ENCODE measurements at places on chromosomes 5 and 9.

GRCh38 chr5:181149355-181149754 is 2.0 kb downstream of the OR2V2 start:
- no peak for DNase-seq

- no peak for DNase-seq
These were observed 33.7 kb upstream of the MACIR start for GRCh38 chr5:103224894-103225246.

DNA sequence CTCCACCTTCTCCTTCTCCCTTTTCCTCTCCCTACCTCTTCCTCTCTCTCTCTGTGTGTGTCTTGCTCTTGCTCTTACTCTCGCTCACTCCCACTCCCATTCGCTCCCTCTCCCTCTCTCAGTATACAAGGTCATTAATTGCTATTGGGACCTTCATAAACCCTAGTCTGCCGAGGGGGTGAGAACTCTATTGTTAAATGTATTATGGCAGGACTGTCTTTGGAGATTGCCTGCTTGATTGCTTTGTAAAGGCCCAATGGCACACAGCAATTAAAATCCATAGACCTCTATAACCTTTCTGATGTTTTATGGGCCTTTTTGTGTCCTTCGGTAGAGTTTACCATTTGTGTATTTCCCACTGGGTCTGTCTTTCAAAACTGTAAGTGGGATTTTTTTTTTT is 465.9 kb downstream of the ANXA1 start:
- no peak for DNase-seq

DNA sequence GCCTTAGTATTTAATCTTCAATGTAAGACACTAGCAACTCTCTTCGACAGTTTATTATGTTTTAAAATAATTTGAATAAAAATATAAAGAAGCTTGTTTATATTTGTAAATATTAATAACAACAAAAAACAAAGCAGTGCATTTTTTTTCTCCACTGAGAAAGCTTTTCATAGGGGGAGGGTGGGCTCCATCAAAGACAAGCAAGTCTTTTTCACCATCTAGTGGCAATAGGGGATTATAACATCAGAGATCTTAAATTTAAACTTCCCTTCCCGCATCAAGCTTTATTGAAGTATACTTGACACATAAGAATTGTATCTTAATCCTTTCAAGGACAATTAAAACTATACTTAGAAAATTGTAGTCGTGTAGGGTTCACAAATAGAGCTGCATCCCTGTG is 9.3 kb upstream of the OR13F1 start:
- DNase-seq: no peak

GRCh38 chr5:10601246-10602030 is 37.6 kb downstream of the ANKRD33B start:
- peak; percentile 97 for DNase-seq

GRCh38 chr5:77843570-77844372 is 67.6 kb upstream of the TBCA start:
- DNase-seq: no peak

- no peak for DNase-seq
These were observed 65.7 kb downstream of the SREK1 start for GRCh38 chr5:66209794-66210193.

DNA sequence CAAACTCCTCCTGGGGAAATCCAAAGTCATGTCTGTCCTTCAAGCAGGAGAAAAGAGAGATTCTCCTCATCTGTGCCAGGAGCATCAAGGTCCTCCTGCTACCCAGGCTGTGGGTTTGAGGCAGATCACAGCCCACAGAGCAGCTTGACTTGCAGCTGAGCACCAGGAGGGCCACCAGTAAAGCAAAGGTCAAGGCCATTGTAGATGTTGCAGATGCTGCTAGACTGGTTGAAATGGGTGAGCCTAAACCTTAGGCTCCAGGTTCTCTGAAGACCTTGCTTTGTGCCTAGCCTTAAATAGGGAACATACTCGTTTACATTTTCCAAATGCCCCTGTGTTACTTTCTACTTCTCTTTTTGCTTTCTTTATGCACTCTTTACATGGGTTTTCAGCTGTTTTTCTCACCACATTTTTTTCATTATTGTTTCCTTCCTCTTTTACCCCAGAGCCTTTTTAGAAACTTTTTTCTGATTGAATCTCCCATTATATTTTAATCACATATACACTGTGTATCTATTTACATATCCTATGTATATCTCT is at the start of gene IFNA2:
Gene IFNA2 (minus strand): TSS at position 268 of the 540 bp plus-strand sequence. CDS start 69 bp downstream, at position 199.
- no peak for DNase-seq

DNA sequence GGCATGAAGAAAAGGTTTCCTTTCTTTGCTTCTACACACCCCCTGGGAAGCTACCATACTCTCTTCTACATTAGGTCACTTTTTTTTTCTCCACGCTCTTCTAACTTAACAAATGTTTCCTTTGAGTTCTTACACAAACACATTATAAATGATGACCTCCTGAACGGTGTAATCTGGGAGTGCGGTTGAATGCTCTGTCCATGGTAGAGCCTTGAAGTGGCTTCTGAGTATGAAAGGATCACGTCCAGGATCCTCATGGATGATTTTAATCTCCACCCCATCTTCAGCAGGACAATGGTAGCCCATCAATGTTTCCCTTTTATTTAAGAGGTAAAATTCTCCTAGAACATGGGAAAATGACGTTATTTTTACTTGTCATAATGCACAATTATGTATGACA is 587.3 kb downstream of the SEMA5A start:
- DNase-seq: no peak

DNA sequence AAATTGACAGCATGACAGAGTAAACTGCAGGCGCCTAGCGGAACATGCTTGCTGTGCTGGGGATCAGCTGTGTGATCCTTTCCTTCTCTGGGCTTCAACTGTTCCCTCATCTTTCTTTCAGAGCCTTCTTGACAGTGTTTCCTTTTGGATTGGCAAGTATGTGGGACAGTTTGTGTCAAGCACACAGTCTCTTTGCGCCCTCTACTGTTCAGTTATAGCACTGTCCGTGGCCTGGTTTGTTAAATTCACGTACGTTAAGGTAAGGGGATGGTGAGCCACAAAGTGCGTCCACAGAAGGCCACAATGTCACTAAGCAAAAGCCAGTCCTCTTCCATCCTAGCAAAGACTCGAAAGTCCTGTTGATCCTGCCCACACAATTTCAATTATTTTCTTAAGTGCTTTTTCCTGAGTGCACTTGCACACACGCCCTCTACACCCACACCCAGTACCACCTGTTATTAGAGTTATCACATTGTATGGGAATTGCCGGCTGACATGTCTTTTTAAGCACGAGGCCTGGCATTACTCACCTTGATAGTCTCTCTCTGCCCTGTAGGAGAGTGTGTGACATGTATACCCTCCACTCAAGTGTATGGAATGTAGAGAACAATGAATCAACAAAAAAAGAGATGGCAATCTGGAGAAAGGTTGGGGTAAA is 22.5 kb upstream of the PTPN3 start:
- DNase-seq: peak; percentile 62

GRCh38 chr9:83132768-83133167 is 69.8 kb upstream of the RASEF start:
- no peak for DNase-seq

DNA sequence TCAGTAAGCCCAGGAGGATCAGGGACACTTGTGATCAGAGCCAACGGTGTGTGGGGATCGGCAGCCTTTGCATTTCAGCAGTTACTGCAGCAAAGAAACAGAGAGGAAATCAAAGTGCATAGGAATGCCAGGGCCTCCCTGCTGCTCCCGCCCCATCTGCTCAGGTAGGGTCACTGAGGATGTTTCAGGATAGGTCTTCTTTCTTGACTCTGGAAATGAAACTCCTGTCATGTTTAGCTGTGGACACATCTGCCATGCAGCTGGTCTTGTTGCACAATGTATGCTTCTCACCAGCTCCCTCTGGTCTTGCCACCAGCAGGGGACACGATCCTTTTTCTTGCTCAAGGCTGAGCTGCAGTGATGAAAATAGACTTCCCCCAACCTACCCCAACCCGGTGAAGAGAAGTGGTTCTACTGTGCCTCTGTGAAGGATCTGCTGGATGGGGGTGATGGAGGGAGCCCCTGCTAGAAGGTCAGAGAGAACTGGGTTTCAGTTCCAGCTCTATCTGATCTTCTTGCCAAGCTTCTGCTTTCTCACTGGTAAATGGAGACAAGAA is 185.2 kb upstream of the KLF4 start:
- no peak for DNase-seq

GRCh38 chr5:21649969-21650368 is 1203.2 kb downstream of the CDH12 start:
- no peak for DNase-seq

GRCh38 chr9:35682051-35682450 is 7.7 kb downstream of the TPM2 start:
- DNase-seq: no peak

DNA sequence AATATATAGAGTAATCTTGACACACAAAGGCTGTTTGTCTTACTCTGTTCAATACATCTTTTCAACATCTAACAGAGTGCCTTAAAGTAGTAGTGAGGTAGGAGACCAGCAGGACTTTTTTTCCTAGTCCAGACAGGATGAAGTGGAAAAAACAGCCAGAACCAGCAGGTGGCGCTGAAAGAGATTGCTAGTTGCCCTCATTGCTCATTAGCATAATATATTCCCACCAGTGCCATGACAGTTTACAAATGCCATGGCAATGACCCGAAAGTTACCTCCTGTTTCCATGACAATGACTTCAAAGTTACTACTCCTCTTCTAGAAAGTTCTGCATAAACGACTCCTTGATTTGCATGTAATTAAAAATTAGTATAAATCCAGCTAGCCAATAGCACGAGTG is 387.4 kb downstream of the ACTL7B start:
- peak; percentile 46 for DNase-seq

DNA sequence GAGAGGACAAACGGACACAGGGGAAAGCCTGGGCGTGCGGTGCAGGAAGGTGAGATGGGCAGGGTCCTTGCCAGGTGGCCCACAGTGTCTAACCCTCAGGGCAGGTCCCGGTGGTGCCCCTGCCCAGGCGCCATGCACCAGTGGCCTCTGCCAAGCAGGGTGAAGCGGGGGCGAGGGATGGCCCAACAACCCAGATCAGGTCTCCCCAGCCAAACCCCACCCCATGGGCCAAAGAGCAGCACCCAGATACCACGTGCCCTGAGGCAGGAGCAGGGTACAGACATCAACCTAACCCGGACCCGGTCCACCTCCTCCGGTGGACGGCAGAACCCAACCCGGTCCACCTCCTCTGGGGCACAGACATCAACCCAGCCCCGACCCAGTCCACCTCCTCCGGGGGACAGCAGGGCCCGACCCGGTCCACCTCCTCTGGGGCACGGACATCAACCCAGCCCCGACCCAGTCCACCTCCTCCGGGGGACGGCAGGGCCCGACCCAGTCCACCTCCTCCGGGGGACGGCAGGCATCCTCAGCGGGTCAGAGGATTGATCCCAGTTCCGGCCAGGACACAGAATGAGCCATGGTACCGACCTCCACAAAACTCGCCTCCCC is 12.8 kb downstream of the SLC12A7 start:
- DNase-seq: no peak

GRCh38 chr5:174532455-174533453 is 191.6 kb upstream of the MSX2 start:
- DNase-seq: peak; percentile 97

GRCh38 chr5:65190328-65191053 is 291.2 kb downstream of the ADAMTS6 start:
- no peak for DNase-seq

- no peak for DNase-seq
These were observed 688 bp downstream of the SNX24 start for GRCh38 chr5:122846051-122846550.

DNA sequence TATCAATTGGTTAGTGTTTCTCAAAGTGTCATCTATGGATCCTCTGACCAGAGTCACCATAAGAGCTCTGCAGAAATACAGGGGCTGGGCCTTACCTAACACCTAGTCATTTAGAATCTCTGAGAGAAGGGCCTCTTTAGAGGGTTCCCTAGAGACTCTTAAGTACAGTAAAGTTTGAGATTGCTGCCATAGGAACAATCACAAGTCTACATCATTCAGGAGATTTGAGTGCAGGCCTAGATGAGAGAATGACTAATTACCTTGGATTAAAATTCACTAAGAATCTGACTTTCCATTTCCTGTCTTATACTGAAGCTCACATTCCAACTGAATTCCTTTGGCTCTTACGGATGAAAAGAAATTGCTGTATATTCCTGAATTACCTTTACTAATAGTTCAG is 182.1 kb upstream of the PTGER4 start:
- no peak for DNase-seq

- no peak for DNase-seq
These were observed 94.3 kb downstream of the PAPPA start for GRCh38 chr9:116247791-116248374.

DNA sequence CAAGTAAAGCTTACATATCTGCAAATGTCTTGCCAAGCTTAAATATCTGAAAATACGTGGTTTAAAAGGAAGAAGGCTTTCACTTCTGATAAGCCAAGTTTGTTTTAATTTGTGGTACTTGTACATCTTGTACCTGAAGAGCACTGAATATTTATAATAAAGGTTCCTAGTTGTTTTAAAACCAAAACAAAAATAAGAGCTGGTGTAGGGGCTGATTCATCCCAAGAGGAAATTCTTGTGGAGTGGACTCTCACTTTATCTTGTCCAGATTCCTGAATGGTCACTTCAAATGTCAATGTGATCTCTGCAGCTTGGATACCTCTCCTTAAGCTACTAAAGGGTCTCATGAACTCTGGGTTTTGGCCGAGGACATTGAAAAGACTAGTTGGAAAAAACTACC is 29.5 kb downstream of the MAMDC2 start:
- no peak for DNase-seq

DNA sequence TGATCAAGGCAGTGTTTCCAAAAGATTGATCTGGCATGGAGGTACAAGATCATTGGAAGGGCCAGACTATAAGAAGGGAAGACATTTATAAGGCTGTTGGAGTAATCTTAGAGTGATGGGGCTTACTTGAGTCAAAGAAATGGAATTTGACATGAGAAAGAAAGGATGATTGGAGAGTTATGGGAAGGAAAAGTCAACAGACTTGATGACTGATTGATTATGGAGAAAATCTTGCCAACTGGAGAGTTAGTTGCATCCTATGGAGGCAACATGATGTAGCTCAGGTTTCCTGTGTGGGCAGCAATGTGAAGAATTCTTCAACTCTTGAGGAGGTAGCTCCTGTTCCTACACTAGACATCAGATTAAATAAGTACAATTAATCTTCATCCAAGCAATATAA is 10.9 kb upstream of the MAST4 start:
- no peak for DNase-seq

GRCh38 chr5:150710165-150710564 is 9.3 kb upstream of the RBM22 start:
- DNase-seq: no peak

DNA sequence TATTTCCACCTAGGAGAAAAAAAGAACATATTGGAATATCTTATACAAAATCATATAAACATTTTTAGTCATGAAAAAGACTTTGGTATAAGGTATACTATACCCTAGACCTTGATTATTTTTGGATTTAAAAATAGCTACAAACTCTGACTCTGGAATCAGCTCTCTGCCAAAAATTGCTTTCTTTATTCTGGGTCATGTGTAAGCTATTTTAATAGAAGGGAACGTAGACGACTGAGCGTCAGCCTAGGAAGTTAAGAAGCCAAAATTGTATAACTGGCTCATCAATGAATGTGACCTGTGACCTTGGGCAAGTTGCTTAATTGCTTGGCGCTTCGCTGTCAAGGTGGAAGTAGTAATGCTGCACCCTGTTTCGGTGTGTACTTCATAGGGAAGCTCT is 157.1 kb downstream of the PARP8 start:
- no peak for DNase-seq

Data from Caki2 (cell line).